Fibroblast of lung (primary cell): ENCODE measurements at places on chromosomes 11 and 22. TPM values are rescaled to one million over a fixed set of nuclear protein-coding genes. Genes with fewer than 3 reads are reported as not detected.

KCNJ5 gene
- 0.15 and 0.24 TPM in 2 replicates for polyA plus RNA-seq

GAB4 gene
- polyA plus RNA-seq, result not detected in 2 replicates

MUC5AC gene
- not detected in 2 replicates for polyA plus RNA-seq

JAML gene
- not detected in 2 replicates for polyA plus RNA-seq

CCDC34 gene
- polyA plus RNA-seq, result 3.8 and 6.9 TPM in 2 replicates

ELFN2 gene
- polyA plus RNA-seq, result 0.02 and 0.10 TPM in 2 replicates

APOL6 gene
- polyA plus RNA-seq, result 11.8 and 18.7 TPM in 2 replicates

MB gene
- not detected in 2 replicates for polyA plus RNA-seq

APOL3 gene
- polyA plus RNA-seq, result 15.6 and 22.5 TPM in 2 replicates

DNAJB7 gene
- not detected in 2 replicates for polyA plus RNA-seq
